ENCODE measurements at places on chromosomes 7 and 10.

- no peak for ATAC-seq
These were observed 107.4 kb upstream of the ABCB5 start for GRCh38 chr7:20508109-20508508.

GRCh38 chr10:21171936-21172541 is 274.9 kb upstream of the NEBL start:
- ATAC-seq: no peak

- ATAC-seq: no peak
These were observed 35.8 kb upstream of the MAP3K8 start for GRCh38 chr10:30398193-30398592.

GRCh38 chr10:76086761-76087639 is 655.6 kb downstream of the LRMDA start:
- no peak for ATAC-seq

- ATAC-seq: no peak
These were observed 2.8 kb downstream of the AKR1C4 start for GRCh38 chr10:5199398-5199797.

All from activated CD4-positive, CD25-positive, alpha-beta regulatory T cell treated with anti-CD3 and anti-CD28 coated beads, Interleukin-2, amount 50 U/mL, for 24 hours (primary cell).